Activated CD4-positive, CD25-positive, alpha-beta regulatory T cell treated with anti-CD3 and anti-CD28 coated beads, Interleukin-2, amount 50 U/mL, for 24 hours (primary cell): ENCODE measurements at places on chromosomes 11 and 22.

DNA sequence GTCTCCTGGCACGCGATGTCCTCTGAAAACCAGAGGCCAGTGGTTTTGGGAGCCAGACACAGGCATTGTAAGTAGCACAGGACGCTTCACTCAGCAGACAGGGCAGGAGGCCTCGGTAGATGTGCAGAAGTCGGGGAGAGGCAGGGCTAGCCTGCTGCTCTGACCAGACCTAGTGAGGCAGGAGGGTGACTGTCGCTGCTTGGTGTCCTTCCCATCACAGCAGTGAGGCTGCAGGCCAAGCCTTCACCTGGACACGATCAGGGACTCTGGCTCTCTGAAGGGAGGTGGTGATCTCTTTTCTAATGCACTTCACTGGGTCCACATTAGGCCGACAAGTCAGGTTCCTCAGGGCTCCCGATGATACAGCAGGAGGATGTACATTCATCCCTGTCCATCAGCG lies 583.7 kb downstream of the NTM start:
- no peak for ATAC-seq

- ATAC-seq = no peak
These were observed 561.0 kb downstream of the INSC start for GRCh38 chr11:15675683-15676082.

DNA sequence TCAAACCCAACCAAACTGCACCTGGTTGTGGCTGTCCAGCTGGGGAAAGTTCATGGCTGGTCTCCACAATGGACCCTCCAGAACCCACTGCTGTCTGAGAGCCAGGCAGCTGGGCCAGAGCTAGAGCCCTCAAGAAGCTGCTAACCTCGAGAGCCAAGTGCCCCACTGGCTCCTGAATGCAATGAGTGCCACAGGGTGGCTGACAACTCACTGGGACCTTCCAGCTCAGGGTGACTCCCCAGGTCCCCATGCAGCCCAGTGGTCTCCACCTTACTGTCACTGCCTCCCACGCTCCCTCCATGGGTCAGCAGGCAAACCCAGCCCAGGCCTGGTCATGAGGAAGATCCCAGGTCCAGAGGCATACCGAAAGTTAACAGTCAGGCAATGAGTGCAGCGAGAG lies 8.0 kb upstream of the CHST1 start:
- ATAC-seq = no peak

- no peak for ATAC-seq
These were observed 22.1 kb upstream of the ASCC2 start for GRCh38 chr22:29860006-29860766.

DNA sequence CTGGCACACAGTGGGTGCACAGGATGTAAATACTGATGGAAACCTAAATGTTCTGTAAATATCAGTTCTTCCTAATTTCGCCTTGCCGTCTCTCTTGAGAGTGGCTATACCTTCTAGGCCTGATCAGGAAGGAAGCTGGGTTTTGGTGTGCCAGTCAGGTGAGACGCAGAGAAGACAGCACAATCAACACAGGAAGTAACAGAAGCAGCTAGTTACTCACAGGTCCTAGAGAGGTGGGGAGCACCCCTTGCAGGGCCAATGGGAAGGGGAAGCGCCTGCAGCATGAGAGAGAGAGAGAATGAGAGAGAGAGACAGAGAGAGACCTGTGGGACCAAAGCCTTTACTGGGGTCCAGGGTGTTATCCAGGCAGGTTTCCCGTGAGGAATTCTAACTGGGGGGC lies 80.8 kb downstream of the FBLN1 start:
- ATAC-seq = no peak

DNA sequence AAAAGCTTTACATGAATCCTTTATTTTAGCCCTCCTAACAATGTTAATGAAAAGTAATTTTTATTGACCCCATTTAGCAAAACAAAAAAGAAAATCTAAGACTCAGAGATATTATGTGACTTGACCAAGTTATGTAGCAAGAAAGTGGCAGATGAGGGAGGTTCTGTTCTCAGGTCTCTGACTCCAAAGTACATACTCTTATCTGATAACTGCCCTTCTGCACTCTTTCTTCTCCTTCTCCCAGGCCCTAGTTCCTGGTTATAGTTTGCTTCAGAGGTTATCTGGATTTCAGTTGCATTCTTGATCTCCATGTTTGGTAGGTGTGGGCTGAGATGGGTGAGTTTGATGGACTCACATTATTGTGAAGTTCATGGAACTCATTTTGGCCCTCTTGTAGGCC lies 4.5 kb downstream of the OR9Q2 start:
- ATAC-seq = no peak

DNA sequence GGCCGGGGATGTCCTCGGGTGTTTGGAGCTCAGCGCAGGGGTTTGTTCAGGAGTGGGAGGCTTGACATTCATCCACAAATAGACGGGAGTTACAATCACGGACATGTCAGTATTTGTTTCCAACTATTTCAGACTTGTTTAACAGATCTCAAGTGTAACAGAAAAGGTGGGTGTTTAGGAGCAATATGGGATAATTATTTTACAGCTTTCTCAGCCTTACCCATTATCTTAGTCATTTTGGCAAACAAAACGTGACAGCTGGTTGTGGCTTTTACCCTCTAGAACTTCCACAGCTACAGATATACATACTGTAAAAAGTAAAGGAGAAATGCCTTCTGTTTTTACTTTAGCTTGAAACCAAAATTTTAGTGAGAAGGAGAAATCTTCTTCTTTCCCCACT lies 178.7 kb upstream of the TMEM45B start:
- no peak for ATAC-seq

- peak; percentile 73 for ATAC-seq
These were observed 9.7 kb upstream of the SAAL1 start for GRCh38 chr11:18115360-18116127.

DNA sequence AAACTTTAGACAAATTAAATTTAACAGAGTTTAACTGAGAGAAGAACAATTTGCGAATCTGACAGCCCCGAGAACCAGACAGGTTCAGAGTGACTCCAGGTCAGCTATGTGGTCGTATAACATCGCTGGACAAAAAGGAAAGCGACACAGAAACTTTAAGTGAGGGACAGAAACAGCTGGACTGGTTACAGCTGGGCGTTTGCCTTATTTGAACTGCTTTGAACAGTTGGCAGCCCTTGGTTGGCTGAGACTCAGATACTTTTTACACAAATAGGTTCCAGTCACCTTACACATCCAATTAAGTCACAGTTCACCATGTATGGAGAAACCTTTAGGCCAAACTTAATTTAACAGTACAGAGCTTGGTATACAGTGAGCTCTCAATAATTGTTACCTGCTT lies 436.9 kb downstream of the GUCY1A2 start:
- no peak for ATAC-seq

DNA sequence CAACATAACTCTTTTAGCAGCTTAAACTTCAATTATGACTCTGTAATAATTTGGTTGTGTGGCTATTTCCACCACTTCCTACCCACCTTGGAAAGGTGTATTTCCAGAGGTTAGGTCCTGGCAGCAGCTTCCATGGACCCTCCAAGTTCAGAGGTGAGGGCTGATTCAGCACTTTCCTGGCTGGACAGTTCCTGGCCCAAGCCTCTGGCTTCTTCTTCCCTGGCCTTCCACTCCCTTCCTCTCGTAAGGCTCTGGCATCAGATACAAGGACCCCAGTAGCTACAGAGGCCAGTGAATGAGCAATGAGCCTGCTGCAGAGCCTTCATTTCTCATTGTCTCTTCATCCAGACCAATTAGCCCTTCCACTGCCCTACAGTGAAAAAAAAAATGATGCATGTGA lies 98.1 kb upstream of the KIRREL3 start:
- no peak for ATAC-seq

GRCh38 chr11:34613015-34613414 lies 7.9 kb upstream of the EHF start:
- no peak for ATAC-seq

GRCh38 chr22:17387356-17387755 lies 18.1 kb downstream of the CECR2 start:
- no peak for ATAC-seq

- no peak for ATAC-seq
These were observed 4.7 kb downstream of the DGCR8 start for GRCh38 chr22:20084547-20085413.

DNA sequence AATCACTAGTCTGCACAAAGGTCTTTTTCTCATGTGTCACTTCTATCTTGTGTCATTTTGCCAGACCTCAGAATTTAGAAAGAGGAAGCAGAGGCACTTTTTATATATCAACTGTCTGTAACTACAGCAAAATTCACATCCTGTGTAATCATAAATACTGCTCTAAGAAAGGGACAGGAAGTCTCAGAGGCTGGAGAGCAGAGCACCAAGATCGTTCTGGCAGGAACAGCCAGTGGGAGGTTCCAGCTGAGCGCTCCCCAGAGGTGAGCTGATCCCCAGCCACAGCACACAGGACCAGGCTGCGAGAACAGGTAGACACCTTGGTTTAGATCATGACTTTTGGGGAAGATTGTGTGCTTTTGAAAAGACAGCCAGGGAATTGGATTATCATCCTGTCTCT lies at the start of gene MS4A7:
Gene MS4A7, plus strand, starts transcription at position 179 of the 400 bp plus-strand sequence. CDS start 4,610 bp downstream, outside the sequence.
- ATAC-seq = no peak

DNA sequence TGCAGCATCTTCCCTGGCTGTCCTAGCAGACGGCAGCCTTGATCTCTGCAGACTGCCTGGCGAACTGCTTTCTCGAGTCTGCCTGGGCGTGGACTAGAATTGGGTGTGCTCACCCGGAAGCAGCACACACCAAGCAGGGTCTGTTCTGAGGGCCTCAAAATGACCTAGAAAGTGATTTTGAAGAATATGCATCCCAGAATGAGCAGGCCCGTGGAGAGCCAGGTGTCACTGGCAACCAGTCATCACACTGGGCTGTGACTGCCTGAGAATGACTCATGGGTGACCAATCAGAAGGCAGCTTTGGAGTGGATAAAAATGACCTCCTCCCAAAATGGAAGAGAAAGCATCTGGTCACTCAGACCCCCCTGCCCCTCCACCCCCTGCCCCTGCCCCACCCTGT lies 114.9 kb upstream of the NECTIN1 start:
- no peak for ATAC-seq

DNA sequence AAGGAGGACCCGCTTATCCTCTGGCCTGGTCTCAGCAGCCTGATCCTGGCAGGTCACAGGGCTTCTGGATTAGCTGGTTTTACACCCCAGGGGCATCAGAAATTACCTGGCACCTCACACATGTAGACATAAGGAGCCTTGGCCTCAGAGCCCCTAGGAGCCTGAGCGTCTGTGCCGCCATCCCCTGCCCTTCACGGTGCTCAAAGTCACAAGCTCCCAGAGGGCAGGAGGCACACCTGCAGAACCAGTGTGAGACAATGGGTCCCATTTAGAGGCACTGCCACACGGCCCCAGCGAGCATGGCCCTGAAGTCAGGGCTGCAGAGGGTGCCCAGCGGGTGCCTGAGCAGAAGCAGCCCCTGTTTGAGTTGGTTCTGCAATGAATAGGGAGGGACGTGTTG lies 3.9 kb downstream of the DGKZ start:
- ATAC-seq = no peak

DNA sequence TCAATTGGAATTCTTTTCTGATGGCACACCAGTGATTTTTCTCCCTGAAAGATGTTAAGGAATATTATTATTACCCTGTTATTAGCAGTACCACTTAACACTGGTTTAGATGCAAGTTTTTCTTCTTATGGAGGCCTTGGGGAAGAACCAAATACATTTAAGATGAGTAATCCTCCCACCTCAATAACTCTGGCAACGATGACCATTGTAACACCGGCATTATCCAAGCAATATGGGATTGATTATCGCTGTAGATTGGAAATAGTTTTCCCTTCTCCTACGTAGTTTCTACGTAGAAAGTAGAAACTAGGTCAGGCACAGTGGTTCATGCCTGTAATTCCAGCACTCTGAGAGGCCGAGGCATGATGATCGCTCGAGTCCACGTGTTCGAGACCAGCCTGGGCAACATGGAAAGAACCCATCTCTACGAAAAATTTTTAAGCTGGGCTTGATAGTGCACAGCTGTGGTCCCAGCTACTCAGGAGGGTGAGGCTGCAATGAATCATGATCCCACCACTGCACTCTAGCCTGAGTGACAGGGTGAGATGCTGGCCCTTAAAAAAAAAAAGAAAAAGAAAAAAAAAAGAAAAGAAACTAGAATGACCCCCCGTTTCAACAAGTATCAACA lies 45.5 kb downstream of the PACSIN2 start:
- ATAC-seq = no peak

DNA sequence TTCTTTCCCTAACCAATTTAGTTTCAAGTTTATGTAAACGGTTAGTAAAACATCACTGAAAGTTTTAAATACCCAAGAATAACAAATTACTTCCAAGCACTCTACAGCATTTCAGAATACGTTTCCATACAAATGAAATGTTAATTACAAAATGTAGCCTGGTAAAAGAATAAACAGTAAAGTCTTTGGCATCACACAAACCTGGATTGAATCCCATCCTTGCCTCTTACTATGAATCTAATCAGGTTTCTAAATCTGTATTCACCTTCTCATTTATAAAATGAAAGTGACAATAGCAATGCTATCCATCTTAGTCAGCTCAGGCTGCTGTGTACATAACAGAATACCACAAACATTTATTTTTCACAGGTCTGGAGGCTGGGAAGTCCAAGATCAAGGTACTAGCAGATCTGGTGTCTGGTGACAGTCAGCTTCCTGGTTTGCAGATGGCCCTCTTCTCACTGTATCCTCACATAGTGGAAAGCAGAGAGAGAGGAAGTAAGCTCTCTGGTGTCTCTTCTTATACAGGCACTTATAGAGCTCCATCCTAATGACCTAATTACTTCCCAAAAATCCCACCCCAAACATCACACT lies 19.2 kb downstream of the FAM168A start:
- ATAC-seq = peak; percentile 53

GRCh38 chr11:65386307-65387140 lies at the start of gene FRMD8:
FRMD8 (plus strand) TSS chr11:65386637; CDS start chr11:65387037, 400 bp downstream.
- ATAC-seq = peak; percentile 46
